ENCODE measurements at places on chromosomes 1 and 21. TPM values are rescaled to one million over a fixed set of nuclear protein-coding genes. Genes with fewer than 3 reads are reported as not detected.

GRCh38 chr1:22420455-22421053 is 31.1 kb upstream of the ZBTB40 start:
- peak; percentile 73 for DNase-seq

DNA sequence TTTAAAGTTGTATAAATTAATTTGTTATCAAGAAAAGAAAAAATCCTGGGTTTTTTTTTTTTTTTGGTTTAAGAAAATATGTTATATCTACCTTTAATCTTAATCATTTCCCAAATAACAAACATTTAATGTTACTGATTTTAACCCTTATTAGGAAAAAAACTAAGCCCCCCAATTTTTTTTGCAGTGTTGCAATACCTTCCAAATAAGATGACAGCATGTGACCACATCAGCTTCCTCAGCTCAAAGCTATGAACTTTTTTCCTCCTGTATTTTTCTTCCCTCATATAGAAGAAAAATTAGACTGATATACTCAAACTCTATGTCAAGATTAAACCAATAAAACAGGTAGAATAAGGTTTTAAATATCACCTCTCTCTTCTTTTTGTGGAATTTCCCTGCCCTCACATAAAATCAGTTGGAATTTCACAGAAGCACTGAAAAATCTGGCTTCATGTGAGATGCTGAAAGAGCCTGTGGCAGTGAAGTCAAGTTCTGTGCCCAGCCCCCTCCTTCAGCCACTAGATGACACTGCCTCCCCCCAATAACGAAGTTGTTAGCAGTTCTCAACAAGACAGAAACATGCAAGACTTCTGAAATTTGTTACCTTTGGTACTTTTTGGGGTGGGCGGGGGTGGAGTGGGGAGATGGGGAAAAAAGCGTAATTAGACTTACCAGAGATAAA is 9.6 kb upstream of the SMYD2 start:
- DNase-seq, result no peak

DNA sequence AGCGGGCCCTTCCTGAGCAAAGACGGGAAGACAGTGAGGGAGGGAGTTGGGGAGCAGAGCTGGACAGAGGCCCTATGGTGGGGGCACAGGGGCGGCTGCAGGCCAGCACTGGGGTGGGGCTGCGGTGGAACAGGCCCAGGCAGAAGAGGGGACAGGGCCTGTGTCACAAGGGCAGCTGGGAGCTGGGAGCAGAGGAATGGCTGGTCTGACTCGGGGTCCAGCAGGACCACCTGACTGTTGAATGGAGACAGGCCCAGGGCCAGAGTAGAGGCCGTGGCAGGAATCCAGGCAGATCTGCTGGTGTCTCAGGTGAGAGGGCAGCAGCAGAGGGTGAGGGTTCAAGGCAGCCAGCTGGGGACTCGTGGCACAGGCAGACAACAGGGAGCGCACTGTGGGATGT is 25.3 kb downstream of the CTNNBIP1 start:
- no peak for DNase-seq

DNA sequence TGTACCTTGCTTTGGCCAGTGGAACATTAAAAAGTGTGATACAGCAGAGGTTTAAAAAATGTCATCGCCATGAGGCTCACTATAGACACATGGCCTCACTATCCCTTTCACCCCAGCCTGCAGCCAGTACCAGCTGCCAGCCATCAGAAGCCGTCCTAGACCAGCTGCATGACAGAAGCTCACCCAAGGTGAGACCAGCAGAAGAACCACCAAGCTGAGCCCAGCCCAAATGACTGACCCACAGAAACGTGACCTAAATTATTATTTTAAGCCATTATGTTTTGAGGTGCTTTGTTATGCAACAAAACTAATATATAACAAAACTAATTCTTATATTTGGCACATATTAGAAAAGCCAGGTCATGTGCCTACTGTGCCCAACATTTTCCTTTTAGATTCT is 91.1 kb downstream of the KCNN3 start:
- DNase-seq, result no peak

GRCh38 chr1:34976384-34977209 is 8.6 kb downstream of the TMEM35B start:
- no peak for DNase-seq

GRCh38 chr1:232059726-232060374 is 433.3 kb downstream of the DISC1 start:
- no peak for DNase-seq

Gene RHD
- total RNA-seq, result not detected

Gene CYP4Z1
- total RNA-seq, result not detected

Gene GFI1
- 0.17 TPM for total RNA-seq
